Hematopoietic multipotent progenitor cell treated with erythropoietin and hydrocortisone succinate and interleukin-3 and kit ligand, for 15 days (in vitro differentiated cells): ENCODE measurements at places on chromosomes 13 and 19.

DNA sequence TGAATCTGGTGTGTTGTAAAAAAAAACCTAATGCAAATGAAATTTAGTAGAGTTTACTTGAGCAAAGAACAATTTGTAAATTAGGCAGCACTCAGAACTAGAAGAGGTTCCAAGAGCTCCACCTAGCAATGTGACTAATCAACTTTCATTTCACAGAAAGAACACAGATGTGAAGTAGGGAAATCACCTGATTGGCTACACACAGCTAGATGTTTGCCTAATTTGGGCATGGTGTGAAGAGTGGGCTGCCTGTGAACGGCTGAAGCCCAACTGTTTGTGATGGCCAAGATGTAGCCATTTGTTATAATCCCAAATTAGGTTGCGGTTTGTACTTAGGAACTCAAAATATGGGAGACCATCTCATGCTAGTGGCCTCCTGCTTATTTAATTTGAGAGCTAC lies 724.4 kb upstream of the SLITRK5 start:
- DNase-seq = no peak

DNA sequence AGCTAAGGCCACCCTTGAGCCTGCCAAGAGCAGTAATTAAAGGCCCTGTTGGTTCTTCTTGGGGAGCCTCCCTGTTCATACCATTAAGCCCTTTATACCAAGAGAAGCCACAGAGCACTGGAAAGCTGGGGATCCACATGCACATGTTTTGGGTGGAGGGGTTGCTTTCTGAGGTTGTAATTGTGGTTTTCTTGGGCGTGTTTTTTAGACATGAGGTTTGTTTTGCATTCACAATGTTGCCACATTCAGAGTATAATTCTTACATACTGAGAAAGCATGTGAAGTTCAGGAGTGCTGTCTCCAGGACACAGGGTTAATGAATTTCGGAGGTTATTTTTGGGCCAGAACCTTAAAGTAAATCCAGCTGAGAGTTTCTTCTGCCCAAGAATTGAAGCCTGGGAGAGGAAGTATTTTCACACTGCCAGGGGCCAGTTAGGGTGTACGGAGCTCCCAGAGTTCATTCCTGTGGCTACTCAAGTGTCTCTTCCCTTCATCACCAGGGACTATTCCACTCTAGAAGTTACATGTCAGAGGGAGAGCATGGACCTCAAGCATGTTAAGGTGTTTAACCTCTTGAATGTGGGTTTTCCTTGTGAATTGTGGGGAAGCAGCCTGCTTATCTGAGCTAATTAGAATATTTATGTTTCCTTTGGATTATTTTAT lies 37.0 kb downstream of the ZNF136 start:
- no peak for DNase-seq

DNA sequence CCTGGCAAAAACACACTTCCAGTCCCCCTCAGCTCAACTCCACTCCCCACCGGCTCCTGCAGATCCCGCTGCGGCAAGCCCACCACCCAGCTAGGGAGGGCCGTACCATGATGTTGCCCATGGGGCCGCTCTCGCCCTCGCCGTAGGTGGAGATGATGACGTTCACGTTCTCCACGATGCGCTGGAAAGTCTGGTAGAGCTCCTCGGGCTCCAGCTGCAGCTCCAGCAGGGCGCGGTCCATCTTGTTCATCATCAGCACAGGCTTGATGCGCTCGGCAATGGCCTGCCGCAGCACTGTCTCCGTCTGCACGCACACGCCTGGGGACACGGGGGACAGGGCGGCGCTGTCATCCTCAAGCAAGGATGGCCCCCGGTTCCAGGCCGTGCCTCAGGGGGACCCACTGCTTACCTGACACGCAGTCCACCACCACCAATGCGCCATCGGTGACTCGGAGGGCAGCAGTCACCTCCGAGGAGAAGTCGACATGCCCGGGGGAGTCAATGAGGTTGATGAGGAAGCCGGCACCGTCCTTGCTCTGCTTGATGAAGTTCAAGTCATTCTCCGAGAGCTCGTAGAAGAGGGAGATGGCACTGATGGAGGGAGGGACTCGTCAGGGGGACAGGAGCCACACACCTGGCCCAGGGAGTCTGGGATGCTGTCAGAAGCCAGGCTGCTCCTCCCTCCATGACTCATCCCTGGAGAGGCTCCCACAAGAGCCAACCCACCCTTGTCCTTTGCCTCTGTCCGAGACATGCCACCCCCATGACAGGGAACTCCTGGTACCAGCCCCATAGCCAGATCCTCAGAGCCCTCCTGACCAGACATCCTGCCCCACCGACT lies 2.3 kb downstream of the EEF2 start:
- DNase-seq = no peak

- DNase-seq = no peak
These were observed 30.3 kb upstream of the MIER2 start for GRCh38 chr19:374886-375235.

DNA sequence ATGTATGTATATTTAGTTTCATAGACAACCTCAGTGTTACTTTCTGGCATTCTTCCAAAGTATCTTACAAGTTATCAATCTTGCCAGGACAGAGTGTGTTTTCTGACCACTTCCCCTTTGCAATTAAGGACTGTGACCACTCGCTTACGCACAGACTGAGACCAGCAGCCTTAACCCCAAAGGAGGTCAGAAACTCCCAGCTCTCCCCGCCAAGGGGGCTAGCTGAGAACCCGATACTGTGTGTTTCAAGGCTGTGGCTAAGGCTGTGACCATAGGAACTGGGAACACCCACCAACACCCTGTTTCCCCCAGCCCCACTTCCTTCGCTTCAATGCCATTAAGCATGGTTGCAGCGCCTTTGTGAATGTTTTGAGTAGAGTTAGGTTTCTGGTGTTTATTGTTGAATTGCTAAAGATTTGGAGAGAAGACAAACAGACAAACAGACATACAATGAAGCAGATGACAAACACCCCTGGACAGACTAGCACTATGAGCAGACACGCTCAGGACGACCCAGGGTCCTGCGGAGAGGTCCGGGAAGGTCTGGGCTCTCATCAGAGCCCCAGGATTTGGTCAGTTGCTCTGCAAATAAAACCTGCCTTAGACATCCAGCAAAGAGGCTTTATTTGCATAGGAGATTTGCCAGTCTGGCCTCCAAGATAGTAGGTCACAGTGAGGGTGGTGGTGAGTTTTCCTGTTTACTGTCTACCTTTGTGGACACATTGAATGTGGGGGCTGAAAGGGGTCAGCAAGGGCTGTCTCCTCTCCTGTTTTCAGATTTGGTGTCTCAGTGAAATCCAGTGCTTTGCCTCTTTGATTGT lies 25.0 kb upstream of the TNFSF11 start:
- DNase-seq = no peak

DNA sequence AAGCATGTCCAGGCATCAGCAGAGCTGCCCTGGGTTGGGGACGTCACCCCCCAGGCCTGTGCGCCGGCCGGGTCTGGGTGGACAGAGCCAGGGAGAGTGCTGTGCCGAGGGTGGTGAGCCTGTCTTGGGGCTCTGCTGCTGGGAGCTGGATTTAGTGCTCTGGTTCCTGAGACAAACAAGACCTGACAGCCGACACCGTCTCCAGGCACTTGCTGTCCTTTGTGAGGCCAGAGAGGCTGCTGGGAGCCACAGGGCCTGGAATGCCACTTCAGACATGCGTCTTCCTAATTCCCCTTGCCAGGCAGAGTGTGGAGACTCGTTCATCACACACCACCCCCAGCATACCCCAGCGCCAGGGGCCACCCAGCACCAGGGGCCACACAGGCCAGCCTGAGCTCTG lies 165.8 kb downstream of the KDM4B start:
- no peak for DNase-seq

DNA sequence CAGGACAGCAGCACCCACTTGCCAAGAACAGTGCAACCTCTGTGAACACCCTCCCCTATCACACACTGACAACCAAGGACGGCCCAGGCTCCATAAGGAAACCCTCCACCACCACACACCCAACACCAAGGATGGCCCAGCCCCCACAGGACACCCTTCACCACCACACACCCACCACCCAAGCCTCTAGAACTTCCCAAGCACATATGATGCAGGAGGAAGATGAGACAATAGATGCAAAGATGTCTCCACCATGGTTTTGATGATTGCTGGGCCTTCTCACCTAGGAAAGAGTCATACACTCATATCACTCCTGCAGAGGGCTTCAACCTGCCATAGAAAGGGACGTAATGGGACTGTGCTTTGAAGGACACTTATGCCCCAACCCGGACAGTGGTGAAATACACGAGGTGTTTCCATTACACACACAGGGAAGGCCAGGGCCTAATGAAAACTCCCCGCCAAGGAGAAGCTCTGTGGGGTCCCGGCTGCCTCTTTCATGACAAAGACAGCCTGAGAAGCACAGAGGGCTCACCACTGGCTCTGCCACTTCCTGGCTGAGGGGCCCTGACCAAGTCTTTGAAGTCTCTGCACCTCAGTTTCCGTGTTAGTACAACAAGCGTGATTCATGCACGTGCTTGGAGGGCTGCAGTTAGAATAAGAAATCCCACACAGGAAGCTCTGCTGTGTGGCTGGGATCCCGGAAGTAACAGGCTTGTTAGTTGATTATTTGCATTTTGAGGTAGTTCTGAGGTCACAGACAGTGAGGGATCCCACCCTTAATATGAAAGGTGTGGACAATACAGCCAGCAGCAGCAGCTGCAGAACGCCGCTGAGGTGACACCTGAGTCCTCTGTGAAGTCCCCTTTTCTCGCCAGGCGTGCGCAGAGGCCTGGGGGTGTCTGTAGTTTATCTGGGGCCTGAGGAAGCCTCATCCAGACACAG lies 61.9 kb upstream of the ATP12A start:
- DNase-seq = no peak

DNA sequence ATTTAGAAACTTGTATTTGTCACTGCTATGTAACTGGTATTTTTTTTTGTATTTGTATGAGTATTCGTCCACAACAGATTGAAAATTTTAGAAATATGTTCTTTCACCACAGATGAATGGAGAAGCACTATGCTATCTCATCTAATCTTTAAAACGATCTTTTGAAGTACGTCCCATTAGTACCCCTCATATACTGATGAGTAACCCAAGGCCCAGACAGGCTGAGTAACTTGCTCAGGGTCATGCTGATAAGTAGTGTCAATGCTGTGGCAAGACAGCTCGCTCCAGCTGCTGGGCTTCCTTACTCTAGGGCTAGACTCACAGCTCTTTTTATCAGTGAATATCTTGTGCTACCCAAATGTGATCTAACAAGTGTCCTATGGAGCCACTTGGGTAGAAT lies 154.2 kb downstream of the SUCLA2 start:
- no peak for DNase-seq

DNA sequence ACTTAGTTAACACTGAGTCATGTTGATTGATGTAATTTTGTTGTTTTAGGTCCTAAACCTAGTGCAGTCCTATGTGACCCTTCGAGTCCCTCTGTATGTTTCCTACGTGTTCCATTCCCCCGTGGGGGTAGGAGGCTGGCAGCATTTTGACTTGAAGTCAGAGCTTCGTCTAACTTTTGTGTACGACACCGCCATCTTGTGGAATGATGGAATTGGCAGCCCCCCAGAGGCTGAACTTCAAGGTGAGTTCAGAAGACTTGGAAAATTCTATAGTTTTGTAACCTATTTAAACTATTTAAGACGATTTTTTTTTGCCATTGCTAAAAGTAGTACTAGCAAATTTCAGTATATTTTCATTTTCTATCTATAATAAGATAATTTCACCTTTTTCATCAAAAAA lies 117.9 kb downstream of the STOML3 start:
- DNase-seq = peak; percentile 6

- DNase-seq = no peak
These were observed 1658.6 kb upstream of the MIR17HG start for GRCh38 chr13:89688918-89689317.
